ENCODE measurements at places on chromosomes 12 and 14.

- DNase-seq = no peak
These were observed 179.9 kb downstream of the PTPN11 start for GRCh38 chr12:112598626-112599025.

DNA sequence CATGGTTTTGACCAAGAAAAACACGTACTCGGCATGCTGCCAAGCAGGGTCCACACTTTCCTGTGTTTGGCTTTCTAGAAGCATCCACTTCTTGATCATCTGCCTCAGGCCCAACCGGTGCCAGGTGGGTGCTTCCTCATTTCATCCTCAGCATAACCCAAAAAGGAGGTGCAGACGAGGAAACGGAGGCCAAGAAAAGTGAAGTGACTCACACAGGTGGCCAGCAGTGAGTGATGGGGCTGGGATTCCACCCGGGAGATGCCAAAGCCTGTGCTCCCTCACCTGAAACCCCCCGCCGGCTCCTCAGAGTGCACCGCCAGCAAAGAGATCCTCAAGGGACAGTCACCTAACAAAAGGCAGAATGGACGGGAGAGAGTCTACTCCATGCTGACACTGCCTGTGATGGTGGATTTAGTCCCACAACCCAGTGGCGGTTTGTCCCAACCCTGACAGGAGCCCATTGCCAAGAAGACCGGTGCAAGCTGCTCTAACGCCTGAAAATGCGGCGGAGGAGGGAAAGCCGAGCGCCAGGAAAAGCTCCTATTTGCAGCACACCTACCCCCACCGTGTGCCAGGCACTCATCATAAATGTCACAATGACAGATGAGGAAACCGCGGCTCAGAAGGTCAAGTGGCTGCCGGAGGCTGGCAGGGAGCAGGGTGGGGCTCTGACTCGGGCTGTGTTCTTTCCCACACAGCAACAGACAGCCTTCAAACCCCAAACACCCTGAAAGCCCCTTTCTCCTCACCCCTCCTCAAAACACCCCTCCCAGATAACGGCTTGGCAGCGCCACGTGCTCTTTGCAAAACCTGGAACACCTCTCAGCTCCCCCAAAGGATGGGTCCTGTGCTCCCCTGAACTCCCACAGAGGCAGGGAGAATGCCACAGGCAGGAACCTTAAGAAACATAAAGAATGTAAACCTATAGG, 18.8 kb downstream of the BCL11B start:
- DNase-seq = no peak

GRCh38 chr12:92146497-92147224, 1.0 kb upstream of the BTG1 start:
- DNase-seq = no peak

- DNase-seq = no peak
These were observed 37.4 kb downstream of the DIO3 start for GRCh38 chr14:101598571-101599233.

- no peak for DNase-seq
These were observed 9.8 kb downstream of the CYP46A1 start for GRCh38 chr14:99693918-99694317.

GRCh38 chr14:95483309-95484165, 32.9 kb downstream of the SYNE3 start:
- DNase-seq = no peak

- DNase-seq = peak; percentile 96
These were observed 5.1 kb downstream of the GPR84 start for GRCh38 chr12:54358945-54359761.

DNA sequence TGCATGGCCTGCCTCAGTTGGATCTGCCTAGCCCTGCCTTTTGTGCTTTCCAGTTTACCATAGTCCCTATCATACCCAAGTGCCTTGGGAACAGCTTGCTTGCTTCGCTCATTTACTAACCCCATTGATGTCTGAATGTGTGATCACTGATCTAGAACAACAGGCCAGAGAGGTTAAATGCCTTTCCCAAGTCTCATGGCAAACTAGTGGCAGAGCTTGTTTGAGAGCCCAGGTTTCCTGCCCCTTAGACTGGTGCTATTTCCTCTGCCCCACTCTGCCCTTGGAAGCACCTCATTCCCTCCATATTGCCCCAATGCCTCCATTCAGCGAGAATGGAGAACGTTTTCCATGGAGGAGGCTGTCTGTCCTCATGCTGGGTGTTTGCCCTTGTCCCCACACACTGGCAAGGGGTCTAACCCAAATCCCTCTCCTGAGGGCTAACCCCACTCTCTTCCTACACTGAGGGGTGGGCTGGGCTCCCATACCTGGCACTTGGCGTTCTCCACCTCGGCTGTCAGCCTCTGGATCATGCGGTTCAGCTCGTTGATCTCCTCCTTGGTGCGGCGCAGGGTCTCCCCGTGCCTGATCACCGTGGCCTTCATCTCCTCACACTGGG, 19.8 kb downstream of the KRT7 start:
- DNase-seq = no peak

- DNase-seq = no peak
These were observed 32.7 kb downstream of the GPHB5 start for GRCh38 chr14:63286071-63286470.
